Activated CD4-positive, alpha-beta T cell treated with anti-CD3 and anti-CD28 coated beads for 36 hours (primary cell): ENCODE measurements at places on chromosomes 3 and 15.

GRCh38 chr3:155325263-155325835, 31.9 kb upstream of the STRIT1 start:
- H3K27ac ChIP-seq, result no peak overlapping the region
- H3K36me3 ChIP-seq, result no peaks in the 10 kb centered on the region
- no peaks in the 10 kb centered on the region for H3K4me1 ChIP-seq
- DNase-seq, result no peak
- H3K4me3 ChIP-seq, result no peak overlapping the region

GRCh38 chr3:197513953-197514785, 41.6 kb downstream of the BDH1 start:
- H3K27ac ChIP-seq, result no peak overlapping the region
- H3K36me3 ChIP-seq, result peaks cover 36% of the 10 kb centered on the region
- peaks cover 19% of the 10 kb centered on the region for H3K4me1 ChIP-seq

DNA sequence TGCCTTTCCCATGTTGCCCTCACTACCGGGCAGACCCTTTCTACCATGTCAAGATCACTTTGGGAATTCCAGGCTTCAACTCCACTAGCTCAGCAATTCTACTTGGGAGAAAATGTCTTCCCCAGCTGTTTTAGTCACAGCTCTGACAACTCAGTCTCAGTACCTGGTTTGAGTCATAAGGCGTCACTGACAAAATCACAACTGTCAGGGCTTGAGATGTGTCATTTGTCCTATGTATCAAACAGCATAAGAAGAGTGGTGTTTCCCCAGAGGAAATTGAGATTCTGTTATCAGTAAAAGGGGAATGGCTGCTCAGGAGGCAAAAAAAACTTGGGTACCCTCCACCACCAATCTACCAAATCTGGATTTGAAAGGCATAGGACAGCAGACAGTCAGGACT, 594.9 kb upstream of the SUCLG2 start:
- peak; percentile 48 for DNase-seq
- H3K4me1 ChIP-seq, result peaks cover 10% of the 10 kb centered on the region
- H3K4me3 ChIP-seq, result no peak overlapping the region
- H3K27ac ChIP-seq, result no peak overlapping the region
- H3K36me3 ChIP-seq, result no peaks in the 10 kb centered on the region

DNA sequence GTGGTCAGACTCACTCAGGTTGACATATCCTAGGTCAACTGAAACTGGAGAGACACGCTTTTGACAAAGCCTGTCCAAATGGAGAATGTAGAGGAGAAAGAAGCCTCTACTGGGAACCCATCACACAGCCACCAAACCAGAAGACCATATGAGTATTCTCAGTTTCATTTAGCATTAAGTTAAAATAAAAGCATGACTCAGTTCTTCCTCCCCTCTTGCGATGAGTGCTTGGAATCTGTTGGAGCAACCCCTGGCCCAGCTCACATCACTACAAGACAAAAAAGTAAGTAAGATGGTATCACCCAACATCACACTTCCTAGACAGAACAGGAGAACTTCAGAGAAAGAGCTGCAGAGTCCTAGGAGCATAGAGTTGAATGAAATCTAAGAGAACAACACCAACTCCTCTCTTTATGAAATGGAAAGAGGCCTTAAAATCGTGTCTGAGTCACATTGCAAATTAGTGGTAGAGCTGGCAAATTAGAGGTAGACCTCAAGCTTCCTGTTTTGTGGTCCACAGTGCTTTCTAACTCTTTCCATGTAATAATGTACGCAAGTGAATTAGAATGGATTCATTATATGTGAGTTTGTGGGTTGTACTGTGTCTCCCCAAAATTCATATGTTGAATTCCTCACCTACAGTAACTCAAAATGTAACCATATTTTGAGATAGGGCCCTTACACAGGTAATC, 51.2 kb downstream of the FGF12 start:
- peaks cover 13% of the 10 kb centered on the region for H3K27me3 ChIP-seq
- H3K36me3 ChIP-seq, result no peaks in the 10 kb centered on the region
- DNase-seq, result peak; percentile 42

DNA sequence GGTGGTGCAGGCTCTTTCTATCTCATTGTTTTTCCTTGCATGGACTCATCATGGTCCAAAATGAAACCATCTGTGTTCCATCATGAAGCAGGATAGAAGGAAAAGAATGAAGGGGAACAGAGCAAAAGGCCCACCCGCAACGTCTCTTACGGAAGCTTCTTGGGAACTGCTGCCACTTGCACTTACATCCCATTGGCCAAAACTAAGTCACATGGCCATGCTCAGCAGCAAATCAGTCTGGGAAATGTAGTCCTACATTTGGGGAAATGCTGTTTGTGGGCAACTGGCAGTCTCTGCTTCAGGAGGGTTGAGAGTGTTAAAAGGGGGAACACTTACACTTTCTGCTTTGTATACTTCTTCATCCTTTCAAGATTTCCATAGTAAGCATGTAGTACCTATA, 191.6 kb downstream of the SV2B start:
- peaks cover 3% of the 10 kb centered on the region for H3K4me1 ChIP-seq
- H3K4me3 ChIP-seq, result no peak overlapping the region
- H3K27ac ChIP-seq, result no peak overlapping the region
- no peaks in the 10 kb centered on the region for H3K27me3 ChIP-seq
- H3K36me3 ChIP-seq, result no peaks in the 10 kb centered on the region

DNA sequence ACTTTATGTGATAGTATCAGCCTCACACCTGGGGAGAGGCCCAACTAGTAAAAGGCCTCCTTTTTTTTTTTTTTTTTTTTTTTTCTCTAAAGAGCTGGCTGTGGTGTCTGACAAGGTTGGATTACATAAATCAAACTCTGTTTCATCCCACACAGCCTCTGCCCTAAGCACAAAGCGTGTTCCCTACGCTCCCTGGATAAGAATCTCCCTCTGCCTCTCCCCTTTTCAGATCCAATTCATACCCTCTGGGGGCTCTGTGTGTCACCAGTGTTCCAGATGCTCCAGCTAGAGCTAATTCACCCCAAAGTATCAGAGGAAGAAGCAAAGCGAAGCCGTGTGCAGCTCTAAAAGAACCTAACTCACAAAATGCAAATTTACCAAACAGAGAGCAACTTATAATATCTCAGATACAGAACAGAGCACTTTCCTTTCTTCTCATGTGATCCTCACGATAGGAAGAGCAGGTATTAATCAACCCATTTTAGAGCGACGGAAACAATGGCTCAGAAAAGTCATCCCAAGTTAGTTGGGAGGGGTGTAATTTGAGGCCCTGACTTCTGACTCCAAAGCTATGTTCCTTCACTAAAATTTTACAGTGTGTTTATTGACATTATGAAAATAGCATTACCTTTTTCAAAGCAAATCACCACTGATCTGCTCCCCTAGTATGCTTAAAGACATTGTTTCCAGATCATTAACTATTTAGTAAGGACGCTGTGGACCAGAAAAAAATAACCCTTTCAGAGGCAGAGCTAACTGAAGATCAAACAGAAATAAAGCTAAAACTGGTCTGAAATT, 12.4 kb downstream of the BMF start:
- H3K36me3 ChIP-seq, result peaks cover 4% of the 10 kb centered on the region
- H3K4me3 ChIP-seq, result peak overlapping the region; percentile 18
- H3K27ac ChIP-seq, result peak overlapping the region; percentile 97
- no peaks in the 10 kb centered on the region for H3K27me3 ChIP-seq
- no peak for DNase-seq
- H3K4me1 ChIP-seq, result peaks cover 66% of the 10 kb centered on the region

DNA sequence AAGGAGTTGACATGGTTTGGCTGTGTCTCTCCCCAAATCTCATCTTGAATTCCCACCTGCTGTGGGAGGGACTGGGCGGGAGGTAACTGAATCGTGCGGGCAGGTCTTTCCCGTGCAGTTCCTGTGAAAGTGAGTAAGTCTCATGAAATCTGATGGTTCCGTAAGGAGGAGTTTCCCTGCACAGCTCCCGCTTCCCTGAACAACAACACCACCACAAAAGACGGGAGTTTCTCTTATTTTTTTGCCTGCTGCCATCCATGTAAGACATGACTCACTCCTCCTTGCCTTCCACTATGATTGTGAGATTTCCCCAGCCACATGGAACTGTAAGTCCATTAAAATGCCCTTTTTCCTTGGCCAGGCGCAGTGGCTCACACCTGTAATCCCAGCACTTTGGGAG, 22.7 kb downstream of the XXYLT1 start:
- H3K36me3 ChIP-seq, result peaks cover 3% of the 10 kb centered on the region
- no peak for DNase-seq
- H3K27me3 ChIP-seq, result no peaks in the 10 kb centered on the region
- H3K4me3 ChIP-seq, result no peak overlapping the region

DNA sequence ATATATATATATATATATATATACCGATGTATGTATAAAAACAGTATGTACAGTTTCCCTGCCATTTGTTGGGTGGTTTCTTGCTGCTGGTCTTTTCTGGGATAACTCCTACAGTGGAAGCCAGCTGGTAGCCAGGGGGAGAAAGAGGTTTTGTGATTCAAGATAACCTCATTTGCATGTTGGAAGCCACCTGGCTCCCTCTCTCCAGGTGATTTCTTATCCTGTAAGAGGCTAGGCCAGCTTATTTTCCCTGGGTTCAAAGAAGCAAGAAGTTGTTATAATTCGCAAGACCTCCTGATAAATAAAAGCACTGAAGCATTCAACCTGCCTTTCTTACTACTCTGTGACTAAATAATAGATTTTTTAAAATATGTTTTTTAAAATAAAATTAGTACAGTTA, 443.3 kb downstream of the VGLL3 start:
- no peak overlapping the region for H3K4me3 ChIP-seq
- no peak for DNase-seq
- no peaks in the 10 kb centered on the region for H3K36me3 ChIP-seq
- no peaks in the 10 kb centered on the region for H3K27me3 ChIP-seq
- no peak overlapping the region for H3K27ac ChIP-seq

DNA sequence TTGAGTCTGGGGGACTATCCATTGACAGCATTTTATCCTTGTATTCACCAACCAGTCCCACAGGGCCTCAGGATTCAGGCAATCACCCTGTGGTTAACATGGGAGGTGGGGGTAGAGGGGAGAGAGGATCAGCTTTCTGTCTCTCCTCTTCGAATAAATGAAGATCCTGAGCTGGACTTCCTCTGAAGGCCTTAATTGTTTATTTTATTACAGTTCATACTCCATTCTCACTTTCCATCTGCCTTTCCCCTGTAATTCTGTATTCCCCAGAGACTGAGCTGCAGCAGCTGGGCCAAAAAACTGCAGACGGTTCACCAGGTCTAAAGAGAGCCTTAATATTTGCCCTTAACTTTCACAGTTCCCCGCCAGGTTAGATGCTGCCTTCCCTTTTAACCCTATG, 11.9 kb downstream of the TAGLN3 start:
- no peaks in the 10 kb centered on the region for H3K27me3 ChIP-seq
- no peak overlapping the region for H3K27ac ChIP-seq
- no peaks in the 10 kb centered on the region for H3K36me3 ChIP-seq
- peaks cover 17% of the 10 kb centered on the region for H3K4me1 ChIP-seq
- no peak for DNase-seq

- H3K4me3 ChIP-seq, result no peak overlapping the region
- no peak for DNase-seq
- H3K27me3 ChIP-seq, result peaks cover 12% of the 10 kb centered on the region
Measured at GRCh38 chr3:125398952-125399351, 23.8 kb upstream of the ZNF148 start.

DNA sequence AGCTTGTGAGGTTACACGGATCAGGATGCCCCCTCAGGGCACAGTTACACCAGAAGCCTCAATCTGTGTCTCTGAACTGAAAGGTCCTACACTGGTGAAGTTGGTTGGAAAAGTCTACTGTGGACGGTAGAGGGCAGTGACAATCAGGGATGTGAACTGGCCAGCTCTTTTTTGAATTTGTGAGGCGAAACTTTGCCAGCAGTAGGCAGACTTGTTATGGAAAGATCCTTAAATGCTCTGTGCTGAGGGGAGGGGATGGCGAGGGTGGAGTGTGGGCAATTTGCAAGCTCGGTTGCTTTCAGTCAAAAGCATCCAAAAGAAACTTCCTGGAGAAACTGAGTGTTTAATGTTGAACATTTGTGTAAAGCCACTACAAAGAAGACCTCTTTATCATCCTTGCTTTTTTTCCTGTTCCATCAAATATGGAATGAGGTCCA, 127.4 kb upstream of the ABHD17C start:
- H3K27ac ChIP-seq, result no peak overlapping the region
- DNase-seq, result peak; percentile 39
- H3K4me1 ChIP-seq, result peaks cover 9% of the 10 kb centered on the region
- no peak overlapping the region for H3K4me3 ChIP-seq
